T-cell (primary cell): ENCODE measurements at places on chromosomes 12 and 14. TPM values are rescaled to one million over a fixed set of nuclear protein-coding genes. Genes with fewer than 3 reads are reported as not detected.

DNA sequence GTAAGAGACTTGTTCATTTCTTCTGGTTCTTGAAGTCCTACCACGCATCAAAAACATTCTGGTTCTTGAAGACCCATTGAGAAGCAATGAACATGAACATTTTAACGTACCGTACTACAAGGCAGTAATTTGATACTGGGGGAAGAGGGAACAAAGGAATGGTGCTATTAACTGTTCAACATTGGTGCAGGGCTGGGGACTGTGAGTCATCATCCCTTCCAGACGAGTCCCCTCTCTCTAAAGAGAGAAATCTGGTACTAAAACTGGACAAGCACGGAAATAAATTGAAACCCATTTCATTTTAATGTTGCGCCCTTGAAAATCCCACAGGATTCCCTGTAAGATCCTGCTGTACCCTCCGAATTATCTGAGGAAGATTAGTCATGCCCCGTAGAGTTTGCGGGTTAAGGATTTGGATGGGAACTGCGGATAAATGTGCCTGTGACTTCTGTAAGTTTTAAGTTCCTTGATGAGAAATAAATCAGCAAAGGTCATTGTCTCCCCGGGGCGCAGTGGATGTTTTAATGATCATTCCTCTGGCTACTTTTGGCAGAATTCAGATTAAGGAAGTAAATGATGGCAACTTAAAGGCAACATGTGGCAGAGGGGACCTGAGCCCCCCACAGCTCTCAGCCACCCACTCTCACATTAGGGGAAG lies 78.6 kb downstream of the KCNK13 start:
- no peak overlapping the region for H3K27ac ChIP-seq
- no peaks in the 10 kb centered on the region for H3K36me3 ChIP-seq
- H3K4me3 ChIP-seq = no peak overlapping the region
- no peaks in the 10 kb centered on the region for H3K4me1 ChIP-seq

GRCh38 chr14:30966415-30967363 lies 58.8 kb upstream of the AP4S1 start:
- DNase-seq = no peak
- peaks cover 3% of the 10 kb centered on the region for H3K36me3 ChIP-seq
- H3K27ac ChIP-seq = no peak overlapping the region
- H3K27me3 ChIP-seq = no peaks in the 10 kb centered on the region

- no peak for DNase-seq
- no peak overlapping the region for H3K4me3 ChIP-seq
- no peak overlapping the region for H3K27ac ChIP-seq
- H3K36me3 ChIP-seq = no peaks in the 10 kb centered on the region
These were observed 36.3 kb upstream of the NTF3 start for GRCh38 chr12:5395443-5396271.

DNA sequence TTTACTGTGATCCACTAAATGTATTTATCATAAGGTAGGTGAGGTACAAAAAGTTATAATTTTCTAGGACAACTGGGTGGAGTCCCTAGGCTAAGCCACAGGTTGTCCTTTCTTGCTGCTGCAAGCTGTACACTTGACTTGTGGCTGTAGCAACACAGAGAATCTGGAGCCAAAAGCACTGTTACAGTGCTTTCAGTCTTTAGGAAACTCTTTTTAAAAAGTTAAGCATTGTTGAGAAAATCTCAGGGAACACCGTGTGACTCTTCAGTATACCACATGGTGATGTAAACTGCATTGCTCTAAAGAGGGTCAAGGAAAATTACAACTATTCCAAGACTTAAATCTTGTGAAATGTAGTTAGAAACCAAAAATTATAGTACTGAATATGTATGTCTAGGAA lies 11.4 kb downstream of the SLC15A5 start:
- no peaks in the 10 kb centered on the region for H3K27me3 ChIP-seq
- no peak overlapping the region for H3K4me3 ChIP-seq
- DNase-seq = no peak
- no peak overlapping the region for H3K27ac ChIP-seq

DNA sequence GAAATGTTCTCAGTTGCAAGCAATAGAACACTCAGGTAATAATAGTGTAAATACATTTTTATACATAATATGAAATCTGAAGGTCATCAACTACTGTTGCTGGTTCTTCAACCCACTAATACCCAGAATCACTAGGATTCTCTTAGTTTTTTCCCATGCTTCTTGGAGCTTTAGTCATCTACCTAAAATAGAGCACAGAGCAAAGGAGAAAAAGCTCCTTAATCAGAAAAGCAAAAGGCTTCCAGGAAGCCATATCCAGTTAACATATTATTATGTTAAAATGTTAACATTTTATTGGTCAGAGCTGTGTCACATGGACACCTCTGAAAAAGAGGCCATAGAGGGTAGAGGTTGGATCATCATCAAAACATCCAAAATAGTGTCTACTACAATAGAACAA lies 57.0 kb downstream of the CCER1 start:
- H3K4me3 ChIP-seq = no peak overlapping the region
- no peaks in the 10 kb centered on the region for H3K27me3 ChIP-seq
- no peaks in the 10 kb centered on the region for H3K4me1 ChIP-seq
- no peak for DNase-seq
- no peak overlapping the region for H3K27ac ChIP-seq

DNA sequence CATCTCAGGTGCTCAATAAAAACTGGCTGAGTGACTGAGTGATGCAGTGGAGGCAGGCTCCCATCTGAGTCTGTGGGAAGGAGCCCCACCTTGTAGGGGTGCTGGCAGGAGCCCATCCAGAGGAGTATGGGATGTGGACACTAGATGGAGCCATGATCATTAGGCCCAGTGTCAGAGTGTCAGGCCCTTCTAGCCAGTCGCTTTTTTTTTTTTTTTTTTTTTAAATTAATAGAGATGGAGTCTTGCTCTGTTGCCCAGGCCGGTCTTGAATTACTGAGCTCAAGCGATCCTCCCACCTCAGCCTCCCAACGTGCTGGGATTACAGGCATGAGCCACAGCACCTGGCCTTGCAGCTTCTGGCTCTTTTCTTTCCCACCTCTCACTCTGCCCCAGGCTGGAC lies 11.5 kb downstream of the RITA1 start:
- DNase-seq = peak; percentile 35
- H3K4me1 ChIP-seq = no peaks in the 10 kb centered on the region
- H3K27me3 ChIP-seq = no peaks in the 10 kb centered on the region
- no peak overlapping the region for H3K27ac ChIP-seq
- H3K36me3 ChIP-seq = no peaks in the 10 kb centered on the region
- no peak overlapping the region for H3K4me3 ChIP-seq

DNA sequence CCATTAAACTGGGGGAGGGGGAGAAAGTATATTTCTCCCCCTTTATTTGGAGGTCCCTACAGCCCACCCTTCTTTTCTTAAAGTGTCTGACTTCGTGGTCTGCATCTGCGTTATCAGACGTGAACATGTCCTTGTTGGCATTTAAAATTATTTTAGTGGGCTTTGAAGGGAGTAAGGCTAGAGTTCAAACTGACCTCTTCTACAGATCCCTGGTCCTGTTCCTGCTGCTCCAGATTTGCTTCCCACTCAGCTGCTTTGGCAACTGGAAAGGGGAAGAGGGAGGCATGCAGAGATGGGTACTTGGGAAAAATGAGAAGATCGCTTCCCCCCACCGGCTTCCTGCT lies 611 bp upstream of the SIX6 start:
- H3K36me3 ChIP-seq = no peaks in the 10 kb centered on the region
- peaks cover 61% of the 10 kb centered on the region for H3K27me3 ChIP-seq
- peaks cover 2% of the 10 kb centered on the region for H3K4me1 ChIP-seq

DNA sequence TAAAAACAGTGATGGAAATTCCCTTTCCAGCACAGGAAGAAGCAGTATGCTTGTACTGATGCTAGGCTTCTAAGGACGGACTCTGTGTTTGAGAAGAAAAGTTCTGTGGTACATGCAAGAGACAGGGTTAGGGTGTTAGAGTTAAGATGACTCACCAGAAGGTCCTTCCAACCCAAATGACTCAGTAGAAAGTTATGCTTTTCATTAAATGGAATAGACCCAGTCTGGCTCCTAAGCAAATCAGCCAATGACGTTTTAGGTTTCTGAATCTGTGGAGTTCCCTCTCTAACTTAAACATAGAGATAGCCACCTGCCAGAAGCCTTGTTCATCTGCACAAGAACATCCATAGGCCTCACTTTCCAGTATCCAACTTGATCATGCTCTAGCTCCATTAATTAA lies 5.7 kb downstream of the PTHLH start:
- H3K27me3 ChIP-seq = peaks cover 39% of the 10 kb centered on the region
- DNase-seq = no peak
- no peaks in the 10 kb centered on the region for H3K36me3 ChIP-seq
- peaks cover 21% of the 10 kb centered on the region for H3K4me1 ChIP-seq

The PDZRN4 gene
- total RNA-seq = not detected

The ACTR6 gene
- total RNA-seq = 39.2 TPM

The PIWIL1 gene
- total RNA-seq = not detected
